ENCODE measurements at places on chromosomes 13 and 19.

DNA sequence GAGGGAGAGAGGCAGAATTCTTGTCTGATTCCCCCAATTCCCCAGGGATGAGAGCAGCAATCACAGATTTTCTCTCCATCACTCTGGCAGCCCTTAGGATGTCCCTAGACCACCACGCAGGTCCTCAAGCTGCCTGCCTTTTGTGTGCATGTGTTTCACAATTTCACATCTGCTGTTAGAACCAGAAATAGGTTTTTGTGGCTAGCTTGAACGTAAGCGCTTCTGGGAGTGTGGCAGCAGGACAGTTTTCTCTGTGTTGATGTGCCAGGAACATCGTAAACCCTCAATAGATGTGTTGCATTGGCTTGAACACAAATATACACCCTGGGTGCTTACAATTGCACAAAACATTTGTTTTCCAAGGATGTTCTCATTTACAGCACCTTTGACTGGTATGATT lies 78.8 kb upstream of the TMTC4 start:
- no peak for DNase-seq

GRCh38 chr13:109615721-109616420 lies 170.5 kb downstream of the IRS2 start:
- no peak for DNase-seq

DNA sequence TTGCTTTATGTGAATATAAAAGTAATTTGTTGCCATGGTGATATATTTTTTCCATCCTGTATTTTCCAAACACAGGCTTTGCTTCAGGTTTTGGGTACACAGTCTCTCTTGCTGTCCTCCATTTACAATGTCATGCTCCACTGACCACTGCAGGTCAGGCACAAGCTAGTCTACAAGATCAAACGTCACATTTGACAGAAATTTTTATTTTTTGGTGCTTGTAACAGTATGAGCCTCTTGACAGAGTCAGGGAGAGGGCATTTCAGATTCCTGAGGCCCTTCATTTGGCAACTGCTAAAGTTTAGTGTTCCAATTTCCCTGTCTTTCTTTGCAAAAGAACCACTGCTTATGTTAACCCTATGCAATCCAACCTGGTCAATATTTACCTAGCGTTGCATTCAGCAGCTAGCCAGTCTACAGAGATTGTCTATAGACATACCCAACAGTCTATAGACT lies 175.0 kb downstream of the RFC3 start:
- DNase-seq, result no peak

DNA sequence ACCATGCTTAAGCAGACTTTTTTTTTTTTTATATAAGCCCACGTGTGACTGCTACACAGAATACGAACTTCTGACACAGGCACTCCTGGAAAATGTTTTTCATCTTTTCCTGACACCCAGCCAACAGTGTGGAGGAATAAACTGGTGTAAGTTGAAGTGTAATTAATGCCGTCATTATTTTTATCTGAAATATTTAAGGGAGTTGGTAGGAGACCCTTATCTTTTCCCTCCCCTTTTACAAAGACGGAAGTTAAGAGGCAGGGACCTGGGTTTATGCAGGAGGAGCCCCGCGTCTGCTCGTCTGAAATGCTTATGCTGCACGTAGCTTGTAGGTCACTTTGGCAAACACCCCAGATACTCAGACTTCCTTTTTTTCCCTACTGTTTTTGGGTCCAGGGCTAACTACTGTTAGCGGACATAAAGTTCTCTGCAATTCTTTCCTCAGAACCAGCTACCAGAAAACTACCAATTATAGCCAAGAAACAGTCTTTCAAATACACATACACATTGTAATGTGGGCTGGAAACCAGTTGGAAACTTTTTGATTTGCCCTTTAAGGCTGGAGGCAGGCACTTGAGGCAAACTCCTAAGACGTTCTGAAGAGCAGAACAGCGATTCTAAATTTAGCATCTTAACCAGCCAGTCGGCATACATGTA lies 50.8 kb downstream of the EFNB2 start:
- DNase-seq, result no peak

GRCh38 chr13:71252184-71252704 lies 614.8 kb downstream of the DACH1 start:
- no peak for DNase-seq

DNA sequence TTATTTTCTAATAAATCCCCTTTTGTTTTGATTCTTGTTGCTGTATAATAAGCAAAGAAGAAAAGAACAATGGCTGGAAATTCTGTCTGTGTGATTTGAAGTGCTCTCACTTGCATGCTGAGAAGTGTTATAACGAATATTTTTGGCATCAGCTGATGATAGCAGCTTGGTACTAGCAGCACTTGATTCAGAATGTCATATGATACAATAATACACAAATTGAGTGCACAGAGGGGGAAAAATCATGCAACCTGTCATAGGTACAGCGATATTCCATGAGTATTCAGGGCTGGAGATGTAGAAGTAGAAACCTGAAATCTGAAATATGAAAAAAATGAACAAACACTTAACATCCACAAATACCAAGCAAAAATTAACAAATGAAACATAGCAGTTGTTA lies 108.1 kb downstream of the FGF14 start:
- no peak for DNase-seq
